ENCODE measurements at places on chromosomes 3 and 15.

- DNase-seq: no peak
These were observed 148.1 kb upstream of the PEX5L start for GRCh38 chr3:180184816-180185215.

- peak; percentile 96 for DNase-seq
These were observed 33.2 kb downstream of the ZNF106 start for GRCh38 chr15:42457445-42458442.

DNA sequence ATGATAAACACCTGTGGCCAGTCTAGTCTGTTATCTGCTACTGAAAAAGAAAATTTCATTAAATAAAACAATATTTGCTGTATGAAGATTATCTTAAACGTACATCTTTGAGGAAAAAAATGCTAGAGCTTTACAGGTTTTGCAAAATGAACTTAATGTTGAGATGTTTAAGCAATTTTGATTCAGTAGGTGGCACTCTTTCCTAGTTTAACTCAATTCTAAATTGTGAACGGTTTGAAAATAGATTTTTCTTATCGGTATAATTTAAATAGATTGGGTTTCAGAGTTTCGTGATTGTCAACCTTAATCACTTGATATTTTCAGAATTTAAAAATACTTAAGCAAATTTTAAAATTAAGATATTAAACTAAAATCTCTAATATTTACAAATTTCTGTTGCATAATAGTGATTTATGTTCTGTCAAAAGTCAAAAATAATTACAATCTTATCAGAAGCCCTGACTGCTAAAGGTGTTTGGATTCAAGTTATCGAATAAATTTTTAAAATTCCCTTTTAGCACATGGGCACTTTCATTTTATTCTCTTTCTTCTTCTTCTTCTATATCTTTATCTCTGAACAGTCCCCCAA is 7.0 kb upstream of the RNF111 start:
- DNase-seq: peak; percentile 35

DNA sequence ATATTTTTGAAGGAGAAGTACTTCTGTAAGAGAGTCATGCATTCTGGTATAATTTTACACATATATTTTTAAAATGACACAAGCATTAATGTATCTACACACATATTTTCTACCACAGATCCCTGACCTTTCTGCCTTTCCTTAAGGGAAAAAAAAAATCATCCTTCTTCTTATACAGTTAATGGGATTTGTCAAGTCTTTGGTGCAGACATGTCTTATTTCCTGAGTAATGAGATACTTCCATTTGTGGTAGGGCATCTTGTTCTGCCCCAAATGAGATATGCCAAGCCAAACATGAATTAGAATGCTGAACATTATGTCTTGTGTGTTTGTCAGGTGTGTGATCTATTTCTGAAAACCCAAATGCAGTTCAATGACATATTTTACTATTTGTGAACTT is 329.9 kb downstream of the RBMS3 start:
- DNase-seq: no peak

DNA sequence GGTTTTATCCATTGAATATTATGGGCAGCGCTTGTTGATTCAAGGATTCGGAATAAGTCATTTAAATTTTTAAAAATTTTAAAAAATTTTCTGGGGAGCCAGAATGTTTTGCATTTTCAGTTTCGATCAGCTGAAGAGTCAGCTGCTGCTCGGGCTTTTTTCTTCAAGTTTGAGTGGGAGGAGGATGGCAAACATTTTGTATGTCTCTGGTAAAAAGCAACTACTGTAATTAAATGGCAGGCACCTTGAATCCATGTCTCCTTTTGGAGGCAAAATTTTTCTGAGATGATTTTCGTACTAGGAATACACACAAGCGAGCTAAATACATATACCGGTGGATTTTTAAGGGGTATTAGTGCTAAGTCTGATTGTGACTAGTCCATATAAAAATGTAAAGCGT is 612 bp downstream of the C3orf38 start:
- no peak for DNase-seq

- DNase-seq: no peak
These were observed 38.5 kb downstream of the SYN2 start for GRCh38 chr3:12042638-12043037.

GRCh38 chr3:149662240-149662887 is 4.5 kb upstream of the WWTR1 start:
- no peak for DNase-seq

- DNase-seq: peak; percentile 23
These were observed 26.6 kb downstream of the NEK11 start for GRCh38 chr3:131053043-131053859.

GRCh38 chr3:106522397-106522796 is 653.6 kb upstream of the CBLB start:
- DNase-seq: no peak

GRCh38 chr15:31556494-31557150 is 230.0 kb downstream of the KLF13 start:
- DNase-seq: no peak

GRCh38 chr3:188178293-188178936 is 24.5 kb downstream of the LPP start:
- DNase-seq: no peak

DNA sequence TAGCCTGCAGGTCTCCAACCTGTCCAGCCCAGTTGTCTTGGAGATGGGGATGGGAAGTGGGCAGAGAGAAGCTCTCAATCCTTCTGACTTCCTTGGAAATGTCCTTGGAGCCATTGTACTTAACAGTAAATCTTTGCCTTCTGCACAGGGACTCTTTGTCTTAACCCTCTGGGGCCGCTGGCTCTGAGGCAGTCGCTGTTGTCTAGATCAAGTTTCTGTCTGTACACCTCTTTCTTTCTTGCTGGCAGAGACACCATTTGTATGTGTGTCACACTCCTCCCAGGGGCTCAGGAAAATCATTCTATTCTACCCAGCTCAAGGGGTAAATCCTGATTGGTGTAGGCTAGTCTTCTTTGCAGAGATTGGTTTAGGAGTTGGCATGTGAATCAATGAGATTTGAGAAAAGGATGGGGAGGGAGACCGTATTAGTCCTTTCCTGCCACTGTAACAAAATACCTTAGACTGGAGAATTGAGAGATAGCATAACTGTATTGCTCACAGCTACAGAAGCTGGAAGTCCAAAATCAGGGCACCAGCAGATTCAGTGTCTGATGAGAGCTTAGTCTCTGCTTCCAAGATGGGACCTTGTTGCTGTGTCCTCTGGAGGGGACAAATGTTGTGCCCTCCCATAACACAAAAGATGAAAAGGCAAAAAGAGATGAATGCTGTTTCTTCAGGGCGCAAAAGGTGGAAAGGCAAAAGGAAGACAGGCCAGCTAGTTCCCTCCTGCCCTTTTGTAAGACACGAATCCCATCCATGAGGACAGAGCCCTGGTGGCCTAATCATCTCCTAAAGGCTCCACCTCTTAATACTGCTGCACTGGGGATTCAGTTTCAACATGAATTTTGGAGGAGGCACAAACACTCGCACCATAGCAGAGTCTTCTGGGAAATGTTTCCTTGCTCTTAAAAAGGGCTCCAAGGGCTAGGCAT is 66.3 kb downstream of the PPCDC start:
- no peak for DNase-seq

DNA sequence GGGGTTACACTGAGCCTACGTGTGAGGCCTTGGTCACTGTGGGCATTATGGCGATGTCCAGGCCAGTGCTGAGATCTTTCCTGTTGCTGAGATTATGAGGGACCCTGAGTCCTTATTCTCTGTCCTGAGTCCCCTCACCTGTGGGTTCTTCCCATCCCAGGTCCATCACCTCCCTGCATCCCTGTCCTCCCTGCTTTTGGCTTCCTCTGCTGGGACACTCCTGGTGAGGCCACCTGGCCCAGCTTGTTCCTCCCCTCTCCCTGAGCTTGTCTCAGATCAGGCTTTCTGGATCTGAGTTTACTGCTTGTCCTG is 36.1 kb downstream of the AMOTL2 start:
- DNase-seq: no peak

- DNase-seq: peak; percentile 86
These were observed 28.8 kb downstream of the LYSMD4 start for GRCh38 chr15:99704444-99704838.

- no peak for DNase-seq
These were observed 104.2 kb upstream of the TGFBR2 start for GRCh38 chr3:30502051-30502741.

DNA sequence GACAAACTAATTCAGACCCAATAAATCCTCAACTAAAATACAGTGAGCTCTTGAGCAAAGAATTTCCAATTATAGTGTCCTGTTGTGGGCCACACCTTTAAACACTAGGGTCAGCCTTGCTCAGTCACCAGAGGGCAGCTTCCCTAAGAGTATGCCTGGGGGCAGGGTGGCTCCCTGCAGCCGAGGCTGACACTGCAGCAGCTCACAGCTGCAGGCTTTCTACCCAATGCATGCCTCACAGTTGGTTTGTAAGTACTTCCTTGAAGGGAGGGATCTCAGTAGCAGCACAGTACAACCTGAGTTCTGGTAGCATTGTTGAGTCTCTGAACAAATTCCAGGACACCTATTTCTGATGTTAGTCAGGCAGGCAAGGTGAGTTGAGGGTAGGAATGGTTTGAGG is 335.6 kb downstream of the TUSC7 start:
- DNase-seq: no peak

DNA sequence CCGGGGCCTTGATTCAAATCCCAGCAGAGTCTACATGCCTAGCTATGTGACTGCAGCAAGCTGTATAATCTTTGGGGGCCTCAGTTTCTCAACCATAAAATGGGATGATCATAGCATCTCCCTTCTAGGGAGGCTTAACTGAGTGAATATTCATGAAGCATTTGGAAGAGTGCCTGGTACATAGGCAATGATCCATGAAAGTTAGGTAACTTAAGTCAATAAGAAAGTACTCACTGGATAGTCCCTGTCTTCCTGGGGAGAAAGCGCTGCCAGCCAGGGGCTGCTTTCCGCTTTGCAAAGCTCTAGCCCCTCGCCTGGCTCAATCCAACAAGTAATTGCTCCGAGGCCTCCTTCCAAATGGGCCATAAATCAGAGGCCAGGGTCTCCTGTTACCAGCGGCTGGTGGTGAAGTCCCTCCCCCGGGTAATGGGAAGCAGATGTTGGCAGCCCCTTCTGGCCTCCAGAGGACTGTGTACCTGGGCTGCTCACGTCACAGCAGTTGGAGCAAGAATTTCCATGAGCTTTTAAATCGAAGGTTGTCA is 521.9 kb upstream of the PROK2 start:
- DNase-seq: peak; percentile 64

- DNase-seq: no peak
These were observed 11.0 kb downstream of the VILL start for GRCh38 chr3:38001456-38002081.

GRCh38 chr15:33656168-33656567 is 312.1 kb upstream of the CHRM5 start:
- no peak for DNase-seq

- DNase-seq: no peak
These were observed 59.9 kb downstream of the SUCNR1 start for GRCh38 chr3:151933234-151933853.

GRCh38 chr3:32181796-32182195 is 56.7 kb upstream of the CMTM8 start:
- DNase-seq: no peak

DNA sequence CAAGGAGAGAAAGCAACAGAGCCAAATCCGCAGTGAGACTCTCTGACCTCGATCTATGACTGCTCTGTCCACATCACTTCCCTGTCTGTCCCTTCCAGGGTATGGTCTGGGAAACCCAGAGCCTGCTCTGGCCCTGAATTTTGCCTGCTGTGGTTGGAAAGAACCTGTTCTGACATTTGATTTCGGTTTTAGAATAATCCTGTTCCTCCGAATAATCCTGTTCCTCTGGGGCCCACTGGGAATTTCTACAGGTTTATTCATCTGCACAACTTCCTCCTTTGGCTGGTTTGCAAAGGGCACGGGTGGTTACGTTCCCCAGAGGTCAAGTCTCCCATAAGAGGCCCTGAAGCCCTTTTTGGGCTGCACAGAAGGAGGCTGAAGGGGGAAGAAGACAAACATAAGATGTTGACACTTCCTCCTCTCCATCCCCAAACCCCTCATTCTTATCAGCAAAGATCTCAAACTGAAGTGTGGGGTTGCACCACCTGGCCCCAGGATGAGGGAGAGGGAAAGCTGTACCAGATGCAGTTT is 10.6 kb downstream of the LAMP3 start:
- no peak for DNase-seq

GRCh38 chr15:86647810-86648440 is 568.3 kb downstream of the AGBL1 start:
- DNase-seq: no peak

DNA sequence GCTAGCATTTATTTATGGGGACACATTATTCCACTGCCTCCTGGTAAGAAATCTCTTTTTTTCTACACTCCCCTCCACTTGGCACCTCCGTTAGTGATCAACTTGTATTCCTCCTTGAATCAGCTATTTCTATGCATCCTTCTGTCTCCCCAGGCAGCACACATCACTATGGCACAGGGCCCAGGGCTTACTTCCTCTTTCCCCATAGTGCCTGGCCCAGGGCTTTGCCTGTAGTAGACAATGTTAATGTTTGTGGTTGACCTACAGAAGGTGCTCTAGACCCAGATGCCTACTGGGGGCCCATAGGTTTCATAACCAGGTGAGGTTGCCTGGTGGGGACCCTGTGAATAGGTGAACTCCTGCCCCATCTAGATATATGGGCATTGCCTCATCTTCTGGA is 44.9 kb downstream of the EPHB1 start:
- DNase-seq: no peak

- no peak for DNase-seq
These were observed 149.9 kb downstream of the FRMD5 start for GRCh38 chr15:44045217-44045616.

DNA sequence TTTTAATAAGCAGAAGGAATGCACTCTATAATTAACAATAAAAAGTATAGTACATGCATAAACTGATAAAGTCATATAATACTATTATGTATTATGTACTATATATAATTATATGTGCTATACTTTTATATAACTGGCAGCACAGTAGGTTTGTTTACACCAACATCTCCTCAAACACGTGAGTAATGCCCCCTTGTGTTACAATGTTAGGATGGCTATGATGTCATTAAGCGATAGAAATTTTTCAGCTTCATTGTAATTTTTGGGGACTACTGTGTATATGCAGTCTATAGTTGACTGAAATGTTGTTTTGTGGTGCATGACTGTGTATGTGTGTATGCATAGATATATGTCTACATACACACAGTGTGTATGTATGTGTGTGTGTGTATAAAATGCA is 100.6 kb downstream of the SLMAP start:
- no peak for DNase-seq

DNA sequence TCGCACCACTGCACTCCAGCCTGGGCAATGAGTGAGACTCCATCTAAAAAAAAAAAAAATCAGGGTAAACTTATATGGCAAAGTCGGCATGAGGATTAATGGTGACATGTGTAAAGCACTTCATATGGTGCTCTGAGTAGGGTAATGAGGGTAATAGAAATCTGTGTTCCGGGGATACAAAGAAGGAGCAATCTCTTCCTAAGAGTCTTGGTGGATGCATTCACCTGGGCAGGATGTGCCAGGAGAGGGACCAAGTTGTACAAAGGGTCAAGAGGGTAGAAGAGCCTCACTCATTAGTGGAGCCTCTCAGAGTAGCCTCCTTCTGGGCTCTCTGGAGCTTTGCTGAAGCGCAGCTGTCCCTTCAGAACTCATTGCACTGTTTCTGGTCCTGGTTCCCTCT is 9.3 kb upstream of the CX3CR1 start:
- no peak for DNase-seq
